ENCODE measurements at places on chromosomes 5 and 9.
A peak's percentile ranks its signal among the peaks of the same experiment; 100 is the strongest.

DNA sequence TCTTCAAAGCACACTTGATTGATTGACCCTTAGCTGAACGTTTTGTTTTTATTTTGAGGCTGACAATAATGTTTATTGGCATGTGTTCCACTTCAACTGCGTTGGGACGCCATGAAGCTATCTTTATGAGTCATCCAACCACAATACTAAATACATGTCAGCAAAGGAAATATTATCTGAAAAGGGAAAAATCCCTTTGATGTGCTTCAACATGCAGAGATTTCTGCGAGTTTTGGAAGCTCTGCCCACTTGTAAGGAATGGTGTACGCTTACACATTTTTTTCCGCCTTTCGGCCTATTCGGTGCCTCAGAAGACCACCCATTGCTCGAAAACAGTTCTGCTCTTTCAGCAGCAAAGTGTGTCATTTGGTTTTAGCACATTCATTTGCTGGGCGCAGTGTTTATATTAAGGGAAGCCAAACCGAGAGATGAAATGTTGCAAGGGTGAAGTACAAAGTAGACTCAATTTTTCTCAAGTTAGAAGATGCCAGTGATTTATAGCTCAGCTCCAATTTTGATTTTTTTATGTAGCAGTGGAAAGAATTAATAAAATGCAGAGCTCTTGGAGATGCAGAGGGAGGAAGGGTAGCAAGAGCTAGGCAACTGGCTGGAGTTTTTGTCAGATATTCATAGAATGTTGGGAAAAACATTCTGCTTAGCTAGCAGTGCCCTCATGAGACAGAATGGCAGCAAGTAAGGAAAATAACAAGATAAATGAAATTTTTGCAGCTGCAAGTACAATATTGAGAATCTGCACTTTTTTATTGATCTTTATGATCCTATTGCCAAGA lies 68.9 kb downstream of the PRDM6 start:
- DNase-seq: peak; percentile 76

DNA sequence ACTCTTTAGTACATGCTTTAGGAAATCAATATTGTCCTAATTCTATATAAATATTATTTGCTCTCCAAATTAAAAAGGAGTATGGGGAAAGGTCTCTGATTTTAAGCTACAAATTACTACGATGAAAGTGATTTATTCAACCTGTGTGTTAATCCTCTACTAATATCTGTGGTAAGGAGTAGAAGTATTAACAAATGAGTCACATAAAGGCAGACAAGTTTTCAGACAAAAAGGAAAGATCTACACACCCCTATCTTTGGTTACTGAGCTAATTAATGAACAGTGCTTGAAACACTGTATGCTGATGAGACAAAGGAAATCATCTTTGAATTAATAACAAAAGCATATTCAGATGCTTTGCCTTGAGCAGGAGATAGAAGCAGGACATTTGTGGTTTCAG lies 15.9 kb downstream of the LOX start:
- DNase-seq: no peak

- no peak for DNase-seq
These were observed 15.8 kb upstream of the TCF7 start for GRCh38 chr5:134098690-134099089.

- DNase-seq: peak; percentile 84
These were observed 43.9 kb upstream of the PRRC2B start for GRCh38 chr9:131349881-131350563.

GRCh38 chr5:138533973-138534941 lies 8.8 kb downstream of the ETF1 start:
- DNase-seq: no peak

DNA sequence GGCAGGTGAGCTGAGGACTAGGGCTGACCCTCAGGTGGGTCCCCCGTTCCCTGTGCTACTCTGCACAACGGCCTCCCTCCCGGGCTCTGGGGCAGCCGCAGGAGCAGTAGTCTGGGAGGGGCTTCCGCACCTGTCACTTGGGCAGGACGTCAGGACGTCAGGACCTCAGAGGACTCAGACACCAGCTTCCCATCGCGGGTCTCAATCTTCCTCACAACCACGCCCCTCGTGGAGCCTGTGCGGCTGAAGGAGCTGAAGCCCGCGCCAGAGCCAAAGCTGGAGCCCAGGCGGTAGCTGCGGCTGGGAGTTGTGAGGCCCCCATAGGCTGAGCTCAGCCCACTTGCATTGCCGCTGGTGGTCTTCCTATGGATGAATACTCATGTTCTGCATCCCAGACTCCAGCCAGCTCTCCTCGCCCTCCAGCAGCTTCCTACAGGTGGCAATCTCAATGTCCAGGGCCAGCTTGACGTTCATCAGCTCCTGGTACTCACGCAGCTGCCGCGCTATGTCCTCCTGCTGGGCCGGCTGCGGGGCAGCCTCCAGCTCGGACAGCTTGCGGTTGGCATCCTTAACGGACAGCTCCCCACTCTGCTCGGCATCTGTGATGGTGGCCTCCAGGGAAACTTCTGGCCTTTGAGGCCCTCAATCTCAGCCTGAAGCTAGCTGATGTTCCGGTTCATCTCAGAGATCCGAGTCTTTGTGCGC lies 381.4 kb upstream of the RGMB start:
- DNase-seq: no peak

GRCh38 chr5:120093178-120093577 lies 370.9 kb upstream of the PRR16 start:
- DNase-seq: no peak

DNA sequence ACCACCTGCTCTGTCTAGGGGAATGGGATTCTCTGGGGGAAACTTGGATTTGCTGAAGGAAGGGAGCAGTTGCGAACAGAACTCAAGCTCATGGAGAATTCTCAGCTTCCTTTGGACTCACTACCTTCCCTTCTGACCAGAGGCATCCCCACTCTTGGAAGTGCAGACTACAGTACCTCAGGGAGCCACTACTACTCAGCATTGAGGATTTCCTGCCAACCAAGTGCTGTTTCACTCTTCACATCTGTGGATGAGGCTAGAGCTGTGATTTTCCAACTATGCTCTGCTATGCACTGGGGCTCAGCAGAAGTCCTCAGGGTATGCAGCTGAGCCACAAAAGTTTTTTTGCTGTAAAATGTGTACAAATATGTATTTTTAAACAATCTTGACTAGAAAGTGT lies 43.9 kb downstream of the MACROH2A1 start:
- DNase-seq: peak; percentile 63

DNA sequence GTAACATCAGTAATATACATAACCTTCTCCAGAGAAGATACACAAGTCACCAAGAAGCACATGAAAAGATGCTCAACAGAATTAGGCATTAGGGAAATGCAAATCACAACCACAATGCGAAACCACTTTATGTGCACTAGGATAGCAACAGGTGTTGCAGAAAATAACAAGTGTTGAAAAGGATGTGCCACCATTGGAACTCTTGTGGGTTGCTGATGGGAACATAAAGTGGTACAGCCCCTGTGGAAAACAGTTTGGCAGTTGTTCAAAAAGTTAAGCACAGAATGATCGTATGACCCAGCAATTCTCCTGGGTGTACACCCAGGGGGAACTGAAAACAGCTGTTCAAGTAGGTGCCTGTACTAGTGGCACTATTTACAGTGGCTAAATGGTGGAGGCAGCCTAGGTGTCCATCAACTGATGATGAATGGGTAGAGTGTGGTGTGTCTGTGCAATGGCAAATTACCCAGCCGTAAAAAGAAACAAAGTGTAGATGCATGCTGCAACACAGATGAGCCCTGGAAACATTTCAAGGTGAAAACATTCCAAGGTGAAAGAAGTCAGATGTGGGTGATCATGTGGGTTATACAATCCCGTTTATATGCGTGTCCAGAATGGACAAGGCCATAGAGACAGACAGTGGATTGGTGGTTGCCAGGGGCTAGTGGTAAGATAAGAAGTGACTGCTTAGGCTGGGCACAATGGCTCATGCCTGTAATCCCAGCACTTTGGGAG lies 27.2 kb downstream of the CCDC69 start:
- no peak for DNase-seq

GRCh38 chr5:159657298-159657697 lies 259.0 kb upstream of the ADRA1B start:
- no peak for DNase-seq

GRCh38 chr5:138448481-138449398 lies 9.9 kb downstream of the REEP2 start:
- DNase-seq: peak; percentile 79

DNA sequence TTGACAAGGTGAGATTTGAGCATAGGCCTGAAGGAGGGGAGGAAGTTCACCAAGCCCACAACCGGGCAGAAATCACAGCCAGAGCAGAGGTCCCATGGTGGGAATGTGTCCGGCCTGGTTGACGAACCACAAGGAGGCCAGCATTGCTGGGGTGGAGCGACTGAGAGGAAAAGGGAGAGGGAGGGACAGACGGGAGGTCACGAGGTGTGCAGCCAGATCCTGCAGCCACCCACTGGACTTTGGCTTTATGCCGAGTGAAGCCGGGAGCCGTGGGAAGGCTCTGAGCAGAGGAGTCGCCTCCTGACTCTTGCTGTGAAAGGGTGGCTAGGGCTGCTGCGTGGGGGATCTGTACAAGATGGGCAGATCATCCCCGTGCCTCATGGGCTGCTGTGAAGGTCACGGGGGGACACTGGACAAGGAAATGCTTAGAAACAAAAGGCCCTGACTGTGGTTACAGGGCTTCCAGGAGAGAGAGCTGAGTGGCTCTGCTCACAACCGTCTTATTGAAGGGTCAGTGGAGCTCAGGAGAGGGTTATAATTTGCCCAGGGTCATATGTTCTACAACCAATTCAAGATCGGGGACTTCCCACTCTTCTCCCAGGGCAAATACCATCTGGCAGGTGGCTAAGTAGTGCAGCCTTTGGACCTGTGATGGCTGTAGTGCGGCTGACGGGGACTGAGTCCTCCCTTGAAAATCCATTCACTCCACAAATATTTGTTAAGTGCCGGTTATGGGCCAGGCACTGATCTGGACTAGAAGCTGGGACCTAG lies 15.6 kb upstream of the CD74 start:
- DNase-seq: peak; percentile 46

GRCh38 chr9:108528231-108528630 lies 327.6 kb downstream of the ACTL7B start:
- DNase-seq: no peak

GRCh38 chr5:111834926-111835599 lies 78.1 kb upstream of the NREP start:
- peak; percentile 13 for DNase-seq

DNA sequence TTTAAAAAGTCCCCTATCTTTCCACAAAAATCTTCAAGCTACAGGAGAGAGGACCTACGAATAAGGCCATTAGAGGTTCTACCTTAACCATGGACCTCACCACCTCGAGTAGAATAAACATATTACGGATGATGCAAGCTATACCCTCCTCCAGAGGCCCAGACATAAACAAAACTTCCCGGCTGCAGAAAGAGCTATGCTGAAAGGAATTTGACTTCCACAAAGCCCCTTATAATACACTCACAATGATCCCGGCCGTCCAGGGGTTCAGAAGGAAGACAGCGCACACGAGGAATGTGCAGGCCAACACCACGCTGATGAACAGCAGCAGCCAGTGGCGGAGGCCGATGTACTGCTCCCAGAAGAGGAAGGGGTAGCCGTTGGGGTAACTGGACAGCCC lies 59.0 kb downstream of the PTCH1 start:
- no peak for DNase-seq

DNA sequence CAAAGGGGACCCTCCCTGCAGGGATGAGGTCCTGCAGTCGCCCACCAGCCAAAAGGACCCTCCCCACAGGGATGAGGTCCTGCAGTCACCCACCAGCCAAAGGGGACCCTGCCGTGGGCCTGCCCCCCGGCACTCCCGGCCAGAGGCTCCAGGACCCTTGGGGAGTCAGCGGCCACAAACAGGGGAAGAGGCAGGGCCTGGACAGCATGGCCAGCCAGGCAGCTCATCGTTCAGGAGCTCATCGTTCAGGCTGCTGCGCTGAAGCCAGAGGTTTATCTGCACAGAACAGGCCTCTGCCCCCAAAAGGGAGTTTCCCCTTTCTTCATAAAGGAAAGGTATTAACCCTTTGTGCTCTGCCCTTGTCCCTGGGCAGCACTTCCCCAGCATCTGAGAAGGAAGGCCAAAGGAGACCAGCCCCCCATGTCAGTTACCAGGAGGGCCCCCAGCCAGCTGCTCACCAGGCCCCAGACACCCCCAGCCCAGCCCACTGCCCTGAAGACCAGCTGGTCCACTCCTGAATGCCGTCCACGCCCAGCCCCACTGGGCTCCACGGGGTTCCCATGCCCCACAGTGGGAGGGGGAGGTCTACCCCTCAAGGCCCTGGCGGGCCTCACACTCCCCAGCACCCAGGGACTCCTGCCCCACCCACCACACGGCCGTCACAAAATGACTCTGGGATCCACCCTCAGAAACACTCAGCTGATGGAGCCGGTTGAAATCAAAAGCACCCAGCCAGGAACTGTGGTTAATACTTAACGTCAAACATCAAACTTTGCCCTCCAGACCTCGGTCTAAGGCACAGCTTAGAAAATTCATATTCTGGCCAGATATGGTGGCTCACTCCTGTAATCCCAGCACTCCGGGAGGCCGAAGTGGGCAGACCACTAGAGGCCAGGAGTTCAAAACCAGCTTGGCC lies 6.3 kb downstream of the SLC12A7 start:
- DNase-seq: no peak

GRCh38 chr9:98168941-98169488 lies 23.4 kb downstream of the CORO2A start:
- peak; percentile 68 for DNase-seq

- DNase-seq: no peak
These were observed 9.5 kb downstream of the SIL1 start for GRCh38 chr5:139188558-139189270.

GRCh38 chr9:120438836-120439546 lies 141.0 kb downstream of the CDK5RAP2 start:
- DNase-seq: peak; percentile 41

DNA sequence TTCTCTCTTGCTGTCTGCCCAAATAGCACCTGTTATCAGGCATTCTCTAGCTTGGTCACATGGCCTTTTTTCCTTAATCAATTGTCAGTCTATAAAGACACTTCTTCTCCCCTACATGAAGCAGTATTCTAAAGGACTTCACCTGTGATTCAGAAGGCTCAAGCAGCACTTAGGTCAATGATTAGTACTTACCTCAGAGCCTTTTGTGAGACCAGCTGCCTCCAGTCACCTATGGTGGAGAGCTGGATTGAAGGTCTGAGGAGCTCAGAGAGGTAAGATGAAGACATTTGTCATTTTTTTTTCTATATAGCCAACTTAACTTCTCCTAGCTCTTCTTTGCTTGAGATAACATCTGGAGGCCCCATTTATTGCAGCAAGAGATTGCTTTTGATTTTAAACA lies 278.3 kb upstream of the PCSK5 start:
- DNase-seq: no peak

DNA sequence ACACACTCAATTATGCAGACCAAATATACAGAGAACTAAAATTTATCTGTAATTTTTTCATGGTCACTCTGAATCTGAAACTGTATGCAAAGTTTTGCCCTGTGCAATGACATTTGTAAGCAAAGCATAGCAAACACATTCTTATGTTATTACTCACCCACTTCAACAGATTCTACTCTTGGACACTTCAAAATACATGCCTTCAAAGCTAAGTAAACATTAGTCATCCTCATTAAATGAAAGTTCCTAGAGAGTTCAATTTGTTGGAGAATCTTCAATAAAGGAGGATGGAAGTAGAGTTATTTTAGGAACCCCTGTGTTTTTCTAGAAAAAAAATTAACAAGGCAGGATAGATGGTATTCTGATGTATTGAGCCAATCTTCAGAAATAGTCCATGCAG lies 639.7 kb upstream of the C9orf72 start:
- DNase-seq: peak; percentile 53
